ENCODE measurements at places on chromosomes 12 and 14. TPM values are rescaled to one million over a fixed set of nuclear protein-coding genes. Genes with fewer than 3 reads are reported as not detected.

GRCh38 chr12:122909442-122910288 lies 13.7 kb upstream of the VPS37B start:
- DNase-seq, result no peak

Gene SERPINA10
- polyA plus RNA-seq, result 0.23 TPM

Gene CLEC2A
- polyA plus RNA-seq, result not detected

- DNase-seq, result no peak
Measured at GRCh38 chr14:48563489-48563888, 888.1 kb upstream of the MDGA2 start.

DNA sequence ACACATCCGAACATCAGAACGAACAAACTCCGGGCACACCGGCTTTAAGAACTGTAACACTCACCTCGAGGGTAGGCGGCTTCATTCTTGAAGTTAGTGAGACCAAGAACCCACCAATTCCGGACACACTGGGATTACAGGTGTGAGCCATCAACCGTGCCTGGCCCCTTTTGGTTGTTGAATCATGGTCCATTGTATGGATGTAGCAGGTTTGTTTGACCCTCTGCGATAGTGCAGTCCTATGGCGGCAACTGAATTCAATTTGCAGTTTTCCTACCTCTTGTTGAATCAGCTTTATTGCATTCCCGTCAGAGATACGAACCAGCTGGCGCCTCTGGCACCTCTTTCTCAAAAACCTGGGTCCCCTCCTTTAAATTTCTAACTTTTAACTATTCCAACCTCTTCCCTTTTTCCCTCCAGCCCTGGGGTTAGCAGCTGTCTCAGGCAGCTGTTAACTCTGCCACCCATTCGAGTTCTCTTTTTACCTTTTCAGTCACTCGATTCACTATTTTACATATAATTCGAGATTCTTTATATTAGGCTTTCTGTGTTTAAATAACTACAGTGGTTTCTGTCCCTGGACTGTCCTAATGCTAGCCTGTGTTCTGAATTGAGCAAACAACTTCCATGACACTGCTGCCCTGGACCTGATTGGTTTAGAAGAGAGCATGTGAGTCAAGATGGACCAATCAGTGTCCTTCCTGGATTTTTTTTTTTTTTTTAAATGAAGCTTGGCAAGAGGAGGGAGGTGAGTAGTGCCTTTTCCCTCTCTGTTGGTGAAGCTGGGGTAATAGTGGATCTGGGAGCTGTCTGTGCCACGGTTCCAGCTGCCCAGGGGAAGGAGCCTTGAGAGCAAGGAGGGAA lies 261.5 kb downstream of the PCNX1 start:
- DNase-seq, result no peak

DNA sequence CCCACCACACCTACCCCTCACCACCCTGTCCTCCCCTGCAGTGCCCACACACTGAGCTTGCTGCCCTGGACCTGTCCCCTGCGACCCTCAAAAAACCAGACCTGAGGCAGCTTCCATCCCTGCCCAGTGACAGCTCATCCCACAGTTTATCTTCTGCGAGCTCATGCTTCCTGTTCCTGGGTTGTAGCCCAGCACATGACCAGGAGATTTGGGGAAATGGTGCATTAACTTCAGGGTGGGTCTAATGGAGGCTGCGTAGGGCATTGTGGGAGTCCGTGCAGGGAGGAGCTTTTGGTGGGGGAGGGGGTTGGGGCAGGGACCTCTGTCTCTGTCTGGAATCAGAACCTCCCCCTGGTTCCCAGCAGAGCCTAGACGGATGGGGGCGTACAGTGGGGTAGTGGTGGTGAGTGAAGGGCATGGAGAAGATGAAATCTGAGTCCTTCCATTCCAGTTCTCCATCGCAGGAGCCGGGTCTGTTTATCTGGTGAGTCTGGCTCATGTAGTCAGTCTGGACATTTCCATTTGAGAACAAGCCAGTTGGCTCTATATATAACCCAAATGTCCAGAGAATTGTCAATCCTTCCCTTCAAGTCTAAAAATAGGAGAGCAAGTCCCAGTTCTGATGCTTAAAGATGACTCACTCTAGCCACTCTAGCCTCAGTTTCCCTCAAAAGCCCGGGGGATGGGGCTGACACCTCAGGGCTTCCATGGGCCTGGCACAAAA lies 270.9 kb downstream of the CACNA1C start:
- no peak for DNase-seq

DNA sequence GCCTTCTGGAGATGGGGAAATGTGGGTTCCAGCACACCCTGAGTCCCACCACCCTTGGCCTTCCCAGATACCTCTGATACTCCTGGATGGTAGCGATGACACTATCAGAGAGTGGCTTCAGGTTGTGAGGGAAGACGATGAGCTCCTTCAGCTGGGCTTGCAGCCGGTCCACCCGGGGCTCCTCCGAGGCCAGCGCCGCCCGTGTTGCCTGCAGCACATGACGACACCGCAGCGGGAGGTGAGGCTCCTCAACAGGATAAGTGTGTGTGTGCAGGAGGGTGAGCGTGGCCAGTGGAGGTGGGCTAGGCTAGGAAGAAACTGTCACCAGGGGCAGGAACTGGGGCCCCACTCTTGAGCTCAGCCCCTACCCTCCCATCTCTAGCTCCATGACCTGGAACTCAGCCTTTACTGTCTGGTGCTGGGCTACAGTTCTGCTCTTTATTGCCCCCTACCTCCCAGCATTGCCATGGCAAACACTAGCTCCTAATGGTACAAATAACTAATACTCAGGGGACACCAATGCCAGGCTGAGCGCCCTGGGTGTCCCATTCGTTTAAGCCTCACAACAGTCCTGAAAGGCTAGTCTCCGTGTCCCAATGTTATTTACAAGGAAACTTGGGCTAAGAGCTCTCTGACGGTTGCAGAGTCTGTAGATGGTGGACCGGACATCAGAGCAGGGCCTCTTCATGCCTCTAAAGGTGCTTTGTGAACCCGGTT lies 64.1 kb downstream of the SYNE3 start:
- no peak for DNase-seq

DNA sequence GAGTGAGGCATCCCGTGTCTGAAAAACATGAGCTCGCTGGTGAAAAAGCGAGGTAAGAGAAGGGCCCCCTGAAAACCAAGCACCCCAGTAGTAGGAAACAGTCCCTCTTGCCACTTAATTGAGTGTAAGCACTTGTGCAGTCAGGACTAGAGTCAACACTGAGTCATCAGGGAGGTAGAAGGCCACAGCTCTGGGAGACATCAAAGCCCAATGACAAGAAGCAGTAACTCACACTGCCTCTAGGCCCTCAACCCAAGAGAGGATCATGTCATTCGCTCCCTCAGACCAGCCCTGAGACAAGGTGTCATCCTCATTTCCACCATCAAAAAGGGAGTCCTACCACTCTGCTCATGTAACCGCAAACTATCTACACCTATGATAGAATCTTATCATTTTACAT lies 17.8 kb downstream of the POMT2 start:
- no peak for DNase-seq

DNA sequence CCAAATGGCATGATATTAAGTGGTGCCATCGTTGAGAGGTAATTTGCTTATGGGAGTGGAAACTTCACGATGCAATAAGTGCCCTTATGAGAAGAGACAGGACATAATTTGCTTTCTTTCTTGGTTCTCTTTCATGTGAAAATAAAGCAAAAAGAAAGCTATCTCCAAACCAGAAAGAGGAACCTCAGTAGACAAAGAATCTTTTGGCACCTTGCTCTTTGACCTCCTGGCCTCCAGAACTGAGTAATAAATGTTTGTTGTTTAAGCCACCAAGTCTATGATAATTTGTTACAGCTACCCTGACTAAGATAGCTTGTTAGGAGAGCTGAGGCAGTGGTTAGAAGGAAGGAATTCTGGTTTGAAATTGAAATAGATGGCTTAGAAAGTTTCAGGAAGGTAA lies 39.6 kb downstream of the CCER1 start:
- no peak for DNase-seq

DNA sequence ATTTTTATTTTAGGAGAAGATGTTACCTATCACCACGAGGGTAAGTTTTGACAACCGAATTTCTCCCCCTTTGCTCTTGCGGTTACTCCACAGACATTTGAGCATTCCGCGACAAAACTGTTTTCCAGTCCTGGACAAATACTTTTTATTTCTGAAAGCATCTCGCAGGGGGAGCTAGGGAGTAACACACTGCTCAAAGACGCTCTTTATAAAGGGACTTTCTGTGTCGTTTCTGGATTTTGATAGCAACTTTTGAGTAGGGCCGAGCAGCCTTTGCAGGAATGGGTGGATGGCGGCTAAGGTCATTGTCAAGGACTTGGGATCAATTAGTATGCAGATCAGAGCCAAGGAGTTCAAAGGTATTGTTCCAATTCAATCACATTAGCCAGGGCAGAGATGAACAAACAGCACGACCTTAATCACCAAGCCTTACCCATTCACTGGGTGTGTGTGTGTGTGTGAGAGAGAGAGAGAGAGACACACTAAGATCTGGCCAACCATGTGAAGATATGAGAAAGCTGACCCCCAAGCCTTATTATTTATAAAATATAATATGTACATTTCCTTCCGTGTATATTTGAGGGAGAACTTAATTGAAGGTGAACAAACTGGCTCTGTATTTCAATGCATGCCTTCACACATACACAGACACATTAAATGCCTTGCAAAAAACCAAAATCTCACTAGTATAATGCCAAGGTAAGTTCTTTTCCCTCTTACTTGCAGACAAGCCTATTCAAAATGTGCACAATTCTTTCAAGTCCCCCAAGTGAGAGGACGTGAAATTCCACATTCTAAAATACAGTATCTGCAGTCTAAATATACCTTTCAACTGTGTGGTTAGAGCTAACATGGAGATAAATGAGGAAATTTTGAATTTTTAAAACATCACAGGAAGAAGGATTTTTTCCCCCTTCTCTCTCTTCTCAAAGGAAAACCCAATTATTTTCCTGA lies 613.8 kb downstream of the VRK1 start:
- DNase-seq, result no peak

- no peak for DNase-seq
Measured at GRCh38 chr12:77315407-77315806, 250.0 kb upstream of the E2F7 start.

- DNase-seq, result no peak
Measured at GRCh38 chr14:24439830-24440605, 2.6 kb downstream of the SDR39U1 start.

DNA sequence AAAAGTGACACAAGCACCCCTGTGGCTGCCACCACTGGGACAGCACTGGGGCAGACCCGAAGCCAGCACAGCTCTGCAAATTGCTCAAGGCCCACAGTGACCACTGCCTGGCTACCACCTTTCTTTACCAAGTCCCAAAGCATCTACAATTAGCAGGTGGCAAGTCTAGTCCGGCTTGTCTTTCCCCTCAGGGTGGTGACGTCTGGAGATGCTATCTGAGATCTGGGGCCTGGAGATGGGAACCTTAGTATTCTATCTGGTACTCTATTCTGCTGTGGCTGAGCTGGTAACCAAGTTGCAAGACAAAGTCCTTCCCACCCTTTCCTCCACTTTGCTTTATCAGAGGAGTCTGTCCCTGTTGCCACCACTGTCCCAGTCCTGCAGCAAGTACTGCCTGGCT lies 1010.1 kb upstream of the FLRT2 start:
- DNase-seq, result no peak

Gene SPATA7
- 31.2 TPM for polyA plus RNA-seq

- peak; percentile 44 for DNase-seq
Measured at GRCh38 chr14:22047115-22047514, 373.5 kb upstream of the OR4E1 start.
